NCI-H1092 treated with DMSO at 0.1 percent for 48 hours (cell line): ENCODE measurements at places on chromosomes 13 and 19.

GRCh38 chr19:33683881-33684537, 62.3 kb downstream of the CHST8 start:
- no peak for DNase-seq

GRCh38 chr13:26219726-26220125, 2.4 kb downstream of the RNF6 start:
- no peak for DNase-seq

GRCh38 chr19:47356900-47357299, 7.8 kb downstream of the DHX34 start:
- no peak for DNase-seq

- no peak for DNase-seq
These were observed 175.8 kb downstream of the DCT start for GRCh38 chr13:94303644-94304174.

DNA sequence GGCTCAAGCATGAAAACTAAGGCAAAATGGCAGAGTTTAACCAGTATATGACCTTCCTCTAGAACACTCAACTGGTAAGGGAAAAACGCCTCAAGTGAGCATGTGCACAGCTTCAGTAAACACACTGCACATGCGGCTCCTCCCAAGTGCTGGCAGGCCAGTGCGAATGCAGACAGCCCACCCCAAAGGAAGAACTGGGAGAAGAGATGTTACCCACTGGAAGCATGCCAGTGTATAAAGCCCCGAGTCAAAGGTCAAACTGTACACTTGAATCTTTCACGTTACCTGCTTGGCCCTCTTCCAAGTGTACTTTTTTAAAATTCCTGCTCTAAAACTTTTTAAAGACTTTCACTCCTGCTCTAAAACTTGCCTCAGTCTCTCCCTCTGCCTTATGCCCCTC, 19.2 kb upstream of the RCBTB1 start:
- DNase-seq: no peak

GRCh38 chr13:57932061-57932460, 300.5 kb downstream of the PCDH17 start:
- no peak for DNase-seq

DNA sequence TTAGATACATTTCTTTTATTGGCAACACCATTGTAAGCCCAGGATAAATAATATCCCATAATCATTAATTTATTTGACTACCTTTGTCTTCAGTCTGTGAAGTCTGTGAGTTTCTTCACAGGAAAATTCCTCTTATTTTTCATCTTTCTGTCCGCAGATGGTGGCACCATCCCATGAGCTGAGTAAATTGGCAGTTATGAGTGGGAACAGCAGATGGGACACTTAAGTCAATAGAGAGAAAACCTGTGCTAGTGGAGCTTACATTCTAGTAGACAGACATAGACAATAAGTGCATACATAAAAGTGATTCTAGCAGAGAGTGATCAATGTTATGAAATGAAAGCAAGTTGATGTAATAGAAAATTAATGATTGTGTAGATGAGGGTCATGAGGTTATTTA, 638.2 kb upstream of the MIR17HG start:
- no peak for DNase-seq

DNA sequence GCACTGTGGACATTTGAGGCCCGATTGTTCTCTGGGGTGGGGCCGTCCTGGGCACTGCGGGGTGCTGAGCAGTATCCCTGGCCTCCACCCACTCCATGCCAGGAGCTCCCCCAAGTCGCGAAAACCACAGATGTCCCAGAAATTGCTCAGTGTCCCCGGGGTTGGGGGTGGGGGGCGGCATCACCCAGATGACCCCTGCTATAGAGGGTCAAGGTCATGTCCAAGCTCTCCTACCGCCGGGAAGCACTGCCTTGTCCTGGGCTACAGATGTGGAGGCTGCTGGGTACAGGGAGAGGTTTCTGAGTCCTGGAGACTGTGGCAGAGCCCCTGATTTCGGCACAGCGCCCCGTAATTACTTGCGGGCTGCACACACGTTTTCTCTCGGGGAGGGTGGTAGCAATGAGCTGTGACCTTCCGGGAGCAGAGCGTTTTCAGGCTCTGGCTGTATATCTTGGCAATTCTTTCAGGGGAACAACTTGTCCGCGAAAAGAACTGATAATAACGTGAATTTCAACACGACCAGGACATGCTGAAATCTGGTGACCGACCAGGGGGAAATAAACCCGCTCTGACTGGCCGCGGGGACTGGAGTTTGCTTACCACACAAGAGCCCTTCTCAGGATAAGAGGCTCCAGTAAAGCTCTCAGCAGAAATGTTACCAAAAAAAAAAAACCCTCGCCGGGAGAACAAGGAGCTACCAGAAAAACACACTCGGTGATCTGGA, 68.1 kb downstream of the GNG7 start:
- no peak for DNase-seq

DNA sequence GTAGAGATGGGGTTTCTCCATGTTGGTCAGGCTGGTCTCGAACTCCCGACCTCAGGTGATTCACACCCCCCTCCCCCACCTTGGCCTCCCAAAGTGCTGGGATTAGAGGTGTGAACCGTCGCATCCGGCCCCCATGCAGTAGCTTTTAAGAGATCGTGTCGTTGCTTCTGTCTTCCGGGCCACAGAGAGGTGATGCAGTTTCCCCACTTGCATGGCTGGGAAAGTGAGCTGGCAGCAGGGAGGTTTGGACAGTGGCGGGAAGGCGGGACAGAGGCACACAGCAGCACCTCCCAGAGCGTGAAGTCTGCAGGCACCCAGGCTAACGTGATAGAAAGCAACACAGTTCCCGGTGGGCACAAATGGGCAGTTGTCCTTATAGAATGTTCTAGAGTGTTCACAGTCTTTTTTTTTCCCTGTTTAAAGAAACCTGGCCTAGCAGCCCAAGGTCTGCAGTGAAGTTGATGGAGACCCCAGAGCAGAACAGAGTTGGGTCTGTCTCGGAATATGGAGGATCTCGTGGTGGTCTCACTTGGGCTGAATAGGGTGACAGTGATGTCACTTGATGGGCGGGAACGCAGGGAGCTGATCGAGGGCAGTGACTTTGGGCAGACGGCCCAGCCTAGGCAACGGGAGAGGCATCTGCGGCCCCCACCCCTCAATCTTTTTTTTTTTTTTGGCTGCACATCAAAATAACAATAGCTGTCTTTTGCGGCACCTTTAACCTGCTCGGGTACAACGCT, 4.9 kb downstream of the UHRF1 start:
- no peak for DNase-seq

DNA sequence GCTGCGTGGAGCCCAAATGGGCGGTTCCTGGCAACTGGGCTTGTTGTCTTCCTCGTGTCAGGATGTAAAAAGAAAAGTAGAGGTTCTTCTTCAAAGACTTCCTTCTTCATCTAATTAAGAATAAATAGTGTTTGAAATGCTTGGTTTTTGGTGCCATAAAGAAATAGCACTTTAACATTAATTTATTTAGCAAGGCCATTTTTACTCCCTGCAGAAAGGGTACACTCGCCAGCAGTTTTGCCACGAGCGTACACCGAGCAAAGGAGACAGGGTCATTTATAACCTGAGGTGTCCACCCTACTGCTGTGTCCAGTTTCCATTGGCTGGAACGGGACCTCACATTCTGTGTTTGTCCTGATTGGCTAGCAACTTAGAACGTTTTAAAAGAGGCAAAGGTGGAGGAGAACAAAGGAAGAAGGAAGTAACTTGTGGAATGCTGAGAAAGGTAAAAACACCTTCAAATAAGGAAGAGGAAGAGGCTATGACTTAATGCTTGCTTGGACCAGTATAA, 21.8 kb upstream of the OR10H1 start:
- DNase-seq: no peak

DNA sequence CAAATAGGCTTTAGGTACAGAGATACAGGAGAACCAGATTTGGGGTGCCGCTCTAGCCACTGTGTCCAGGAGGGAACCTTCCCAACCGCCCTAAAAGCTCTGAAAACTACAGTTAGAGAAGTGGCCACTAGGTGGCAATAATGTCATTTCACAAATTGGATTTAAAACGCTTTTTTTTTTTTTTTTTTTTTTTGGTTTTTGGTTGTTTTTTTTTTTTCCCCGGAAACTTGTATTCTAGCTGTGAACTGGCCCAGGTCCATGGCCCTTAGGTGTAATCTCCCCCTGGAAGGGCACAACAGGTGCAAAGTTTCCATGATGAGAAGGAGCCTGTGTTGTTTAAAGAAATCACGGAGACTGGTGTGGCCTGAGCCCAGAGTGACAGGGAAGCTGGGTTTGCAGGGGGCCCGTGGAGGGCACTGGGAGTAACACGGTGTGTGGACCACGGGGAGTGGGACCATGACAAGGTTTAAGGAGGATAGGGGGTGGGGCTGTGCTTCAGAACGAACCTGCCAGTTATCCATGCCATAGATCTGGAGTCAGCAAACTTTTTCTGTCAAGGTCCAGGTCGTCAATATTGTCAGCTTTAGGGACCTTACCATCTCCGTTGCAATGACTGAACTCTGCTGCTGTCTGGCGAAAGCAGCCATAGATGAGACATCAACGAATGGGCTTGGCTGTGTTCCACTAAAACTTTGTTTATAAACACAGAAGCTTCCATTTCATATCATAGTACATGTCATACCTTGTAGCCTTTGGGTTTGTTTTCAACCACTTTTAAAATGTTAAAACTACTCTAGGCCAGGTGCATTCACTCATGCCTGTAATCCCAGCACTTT, 10.1 kb downstream of the OR1I1 start:
- peak; percentile 48 for DNase-seq

DNA sequence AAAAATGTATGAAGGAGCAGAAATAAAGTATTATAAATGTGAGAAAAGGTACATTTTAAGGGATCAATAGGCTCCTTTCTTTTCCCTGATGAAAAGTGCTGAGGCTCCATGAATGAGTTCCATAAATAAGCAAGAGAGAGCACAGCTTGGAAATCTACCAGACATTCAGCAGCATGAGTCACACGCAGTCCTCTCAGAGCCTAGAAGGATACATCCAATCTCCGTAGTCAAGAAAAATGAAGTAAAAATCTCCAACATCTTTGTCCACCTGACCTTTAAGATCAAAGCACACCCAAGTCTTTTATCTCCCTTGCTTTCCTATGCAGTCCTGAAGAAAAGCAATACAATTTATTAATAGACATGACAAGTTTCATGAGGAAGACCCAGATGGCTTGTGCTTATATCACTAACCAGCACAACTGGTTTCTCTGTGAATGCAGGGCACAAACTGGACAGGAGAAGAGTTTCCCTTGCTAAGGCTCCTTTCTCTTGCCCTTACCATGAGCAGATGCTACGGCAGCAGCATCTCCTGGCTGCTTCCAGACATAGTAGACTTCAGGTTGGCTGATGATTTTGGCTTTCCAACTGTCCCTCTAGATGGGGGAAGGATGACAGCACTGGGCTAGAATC, 730.8 kb downstream of the EFNB2 start:
- no peak for DNase-seq

DNA sequence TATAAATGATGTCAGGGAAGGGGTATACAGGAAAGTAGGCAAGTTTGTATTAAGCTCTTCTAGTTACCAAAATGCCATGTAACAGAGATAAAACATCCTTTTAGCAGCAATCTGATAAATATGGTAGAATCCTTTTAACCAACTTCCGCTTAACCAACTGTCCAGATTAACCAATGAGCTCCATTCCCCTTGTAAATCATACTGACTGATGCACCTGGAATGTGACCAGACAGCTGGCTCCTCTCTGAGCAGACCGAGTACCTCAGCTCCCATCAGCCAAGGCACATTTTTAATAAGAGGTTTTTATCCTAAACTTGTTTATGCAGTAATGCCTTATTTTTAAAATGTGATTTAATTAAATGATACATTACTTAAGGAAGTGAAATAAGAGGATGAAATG, 66.4 kb downstream of the KLF12 start:
- DNase-seq: no peak

- DNase-seq: no peak
These were observed 11.8 kb downstream of the ARHGEF18 start for GRCh38 chr19:7360393-7360984.

DNA sequence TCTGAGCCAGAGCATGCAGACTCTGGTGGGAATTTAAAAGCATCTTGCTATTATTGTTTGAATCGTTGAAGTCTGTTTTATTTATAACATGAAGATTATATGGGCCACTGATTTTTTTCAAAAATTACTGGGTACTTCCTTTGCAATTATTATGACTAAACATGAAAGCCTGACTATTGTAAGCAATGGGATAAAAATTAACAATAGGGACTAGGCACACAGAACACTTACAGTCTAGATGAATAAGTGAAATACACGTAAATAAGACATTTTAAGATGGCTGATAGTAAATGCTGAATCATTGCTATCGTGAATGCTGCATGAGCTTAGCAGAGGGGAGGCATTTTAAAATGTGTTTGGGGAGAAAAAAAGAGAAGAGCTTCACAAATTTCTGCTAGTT, 81.0 kb upstream of the MAB21L1 start:
- DNase-seq: no peak

DNA sequence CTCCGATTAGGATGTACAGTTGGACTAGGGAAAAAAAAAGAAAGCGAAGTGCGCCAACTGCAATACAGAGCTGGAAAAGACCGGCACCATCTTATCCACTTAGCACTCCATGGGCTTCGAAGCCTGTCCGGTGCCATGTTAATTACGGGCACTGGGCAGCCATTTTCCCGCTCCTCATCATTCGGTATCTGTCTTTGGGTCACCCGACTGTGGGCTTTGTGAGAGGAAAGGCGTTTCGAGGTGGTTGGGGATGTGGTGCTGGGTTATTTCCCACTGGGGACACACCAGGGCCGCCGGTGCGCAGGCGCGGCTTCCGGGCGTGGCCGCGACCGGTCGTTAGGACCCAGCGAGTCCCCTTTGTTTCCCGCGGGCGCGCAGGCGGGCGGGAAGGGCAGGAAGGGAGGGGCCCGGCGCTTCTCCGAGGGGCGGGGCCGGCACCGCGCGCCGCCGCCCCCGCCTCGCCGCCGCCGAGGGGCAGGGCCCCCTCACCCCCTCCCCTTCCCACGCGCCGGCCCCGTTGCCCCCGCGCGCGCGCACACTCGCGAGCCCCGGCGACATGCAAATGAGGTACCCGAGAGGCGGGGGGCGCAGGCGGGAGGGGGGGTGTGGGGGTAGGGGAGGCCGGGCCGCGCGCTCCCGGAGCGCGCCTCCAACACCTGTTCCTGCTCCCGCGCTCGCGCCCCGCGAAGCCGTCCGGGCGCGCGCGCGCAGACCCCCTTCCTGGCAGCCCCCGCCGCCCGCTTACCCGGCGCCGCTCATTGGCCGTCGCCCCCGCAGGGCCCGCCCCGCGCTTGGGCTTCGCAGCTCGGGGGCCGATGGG, at the start of gene ZNF524:
ZNF524 (plus strand) TSS at position 447 of the 820 bp plus-strand sequence. CDS start 1,825 bp downstream, outside the sequence.
- DNase-seq: peak; percentile 97

DNA sequence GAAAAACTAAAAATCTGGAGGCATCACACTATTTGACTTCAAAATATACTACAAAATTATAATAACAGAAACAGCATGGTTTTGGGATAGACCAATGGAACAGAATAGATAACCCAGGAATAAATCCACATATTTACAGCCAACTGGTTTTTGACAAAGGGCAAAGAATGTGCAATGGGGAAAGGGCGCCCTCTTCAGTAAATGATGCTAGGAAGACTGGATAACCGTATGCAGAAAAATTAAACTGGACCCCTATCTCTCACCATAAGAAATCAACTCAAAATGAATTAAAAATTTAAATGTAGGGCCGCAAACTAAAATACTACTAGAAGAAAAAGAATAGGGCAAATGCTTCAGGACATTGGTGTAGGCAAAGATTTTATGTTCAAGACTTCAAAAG, 440.5 kb upstream of the SGCG start:
- DNase-seq: peak; percentile 30

- DNase-seq: no peak
These were observed 12.9 kb upstream of the RFXAP start for GRCh38 chr13:36806102-36806501.

GRCh38 chr13:106548064-106548696, 12.7 kb upstream of the EFNB2 start:
- no peak for DNase-seq

GRCh38 chr13:51502153-51502651, 49.4 kb upstream of the INTS6 start:
- DNase-seq: no peak

GRCh38 chr13:73741111-73741510, 393.1 kb downstream of the KLF12 start:
- no peak for DNase-seq
